Mesendoderm (in vitro differentiated cells): ENCODE measurements at places on chromosomes 2 and 18.

DNA sequence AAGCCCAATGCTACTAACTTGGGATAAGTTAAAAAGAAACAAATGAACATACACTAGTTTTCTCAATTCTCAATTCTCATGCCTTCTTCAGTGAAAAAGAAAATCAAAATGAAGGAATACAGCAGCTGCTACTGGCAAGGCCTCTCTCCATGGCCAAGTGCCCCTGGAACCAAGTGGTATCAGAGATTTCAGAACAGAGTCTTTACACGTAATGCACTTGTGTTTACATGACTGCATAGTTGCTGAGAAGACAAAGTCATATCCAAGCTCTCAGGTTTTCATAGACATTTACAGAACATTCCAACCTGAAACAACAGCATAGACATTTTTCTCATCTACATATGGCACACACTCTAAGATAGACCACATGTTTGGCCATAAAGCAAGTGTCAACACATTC, 789.9 kb downstream of the CBLN2 start:
- no peak for DNase-seq

DNA sequence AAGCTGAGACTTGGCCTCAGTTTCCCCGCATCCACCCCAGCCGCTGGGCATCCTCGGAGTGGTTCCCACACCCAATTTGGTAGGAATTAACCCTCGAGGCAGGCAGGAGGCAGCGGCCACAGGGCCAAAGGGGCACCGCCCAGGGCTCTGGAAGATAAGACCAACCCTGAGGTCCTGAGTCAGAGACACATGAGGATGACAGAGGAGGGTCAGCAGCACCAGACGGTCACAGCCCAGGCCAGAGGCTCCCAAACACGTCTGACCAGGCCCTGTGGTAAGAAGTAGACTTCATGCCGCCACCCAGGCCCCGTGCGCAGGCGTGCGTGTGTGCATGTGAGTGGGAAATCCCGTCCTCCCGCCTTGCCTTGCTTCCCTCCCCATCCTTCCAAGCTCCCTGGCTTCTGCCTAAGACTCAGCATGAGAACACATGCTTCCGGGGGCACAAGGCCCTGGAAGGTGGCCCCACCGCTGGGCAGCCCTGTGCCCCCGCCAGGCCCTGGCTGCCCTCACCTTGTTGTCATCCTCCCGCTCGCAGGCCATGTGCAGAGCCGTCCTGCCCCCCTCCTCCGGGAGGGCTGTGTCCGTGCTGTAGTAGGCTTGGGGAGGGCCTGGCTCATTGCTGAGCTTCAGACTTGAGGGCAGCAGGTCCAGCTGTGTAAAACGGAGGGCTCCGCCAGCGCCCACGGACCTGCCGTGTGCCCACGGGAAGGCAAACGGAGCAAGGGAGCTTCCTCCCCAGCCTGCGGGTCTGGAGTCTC, 46.3 kb downstream of the ANKMY1 start:
- DNase-seq, result no peak

DNA sequence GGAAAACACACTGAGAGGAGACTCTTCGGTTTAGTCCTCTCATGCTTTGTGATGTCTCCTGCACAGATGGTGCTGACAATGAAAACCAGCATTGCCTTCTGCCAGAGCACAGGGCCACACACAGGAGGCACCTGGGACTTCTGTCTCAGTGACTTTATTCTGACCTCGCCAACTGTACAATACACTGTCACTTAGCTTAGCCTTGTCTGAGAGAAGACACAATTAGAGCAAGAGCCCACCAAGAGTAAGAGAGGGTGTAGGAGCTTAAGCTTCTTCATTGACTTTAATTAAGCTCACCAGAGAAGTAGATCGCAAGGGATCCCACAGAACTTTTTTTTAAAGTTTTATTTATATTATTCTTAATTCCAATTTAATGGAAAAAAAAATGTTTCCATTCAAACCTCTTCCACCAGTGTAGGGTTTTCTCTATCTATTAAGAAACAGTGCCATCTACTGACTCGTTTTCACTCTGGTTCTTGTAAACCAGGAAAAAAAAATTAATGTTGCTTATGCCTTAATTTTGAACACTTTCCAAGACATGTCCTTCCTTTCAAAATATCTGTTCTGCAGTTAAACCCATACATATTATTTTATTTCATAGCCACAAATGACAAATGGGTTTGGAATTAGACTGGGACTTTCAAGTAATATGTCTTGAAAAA, 42.4 kb upstream of the DDX18 start:
- peak; percentile 30 for DNase-seq

DNA sequence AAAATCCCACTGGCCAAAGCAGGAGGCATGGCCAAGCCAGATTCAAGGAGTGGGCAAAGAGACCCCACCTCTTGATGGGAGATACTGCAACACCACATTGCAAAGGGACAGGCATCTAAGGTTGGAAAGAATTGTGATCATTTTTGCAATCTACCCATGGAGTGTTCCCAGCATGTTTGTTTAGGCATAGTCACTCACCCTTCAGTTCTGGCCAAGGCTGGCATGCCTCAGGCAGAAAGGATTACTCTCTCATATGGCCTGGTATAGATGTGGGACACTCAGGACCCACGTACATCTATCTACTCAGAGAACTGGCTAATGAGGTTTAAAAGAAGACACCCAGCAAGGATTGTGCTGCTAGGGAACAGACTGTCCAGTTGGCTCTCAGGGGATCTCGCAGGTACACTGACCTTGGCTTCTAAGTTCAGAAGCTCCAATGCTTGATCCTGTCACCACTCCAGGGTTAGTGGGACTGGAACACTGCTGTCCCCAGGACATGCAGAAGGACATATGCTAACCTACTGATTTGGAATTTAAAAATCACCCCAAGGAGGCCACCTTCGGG, 183.7 kb downstream of the KLHL29 start:
- no peak for DNase-seq

GRCh38 chr18:9719421-9719981, 11.4 kb downstream of the RAB31 start:
- peak; percentile 50 for DNase-seq

- no peak for DNase-seq
Observed at GRCh38 chr2:44753552-44754285, 187.8 kb upstream of the SIX3 start.

DNA sequence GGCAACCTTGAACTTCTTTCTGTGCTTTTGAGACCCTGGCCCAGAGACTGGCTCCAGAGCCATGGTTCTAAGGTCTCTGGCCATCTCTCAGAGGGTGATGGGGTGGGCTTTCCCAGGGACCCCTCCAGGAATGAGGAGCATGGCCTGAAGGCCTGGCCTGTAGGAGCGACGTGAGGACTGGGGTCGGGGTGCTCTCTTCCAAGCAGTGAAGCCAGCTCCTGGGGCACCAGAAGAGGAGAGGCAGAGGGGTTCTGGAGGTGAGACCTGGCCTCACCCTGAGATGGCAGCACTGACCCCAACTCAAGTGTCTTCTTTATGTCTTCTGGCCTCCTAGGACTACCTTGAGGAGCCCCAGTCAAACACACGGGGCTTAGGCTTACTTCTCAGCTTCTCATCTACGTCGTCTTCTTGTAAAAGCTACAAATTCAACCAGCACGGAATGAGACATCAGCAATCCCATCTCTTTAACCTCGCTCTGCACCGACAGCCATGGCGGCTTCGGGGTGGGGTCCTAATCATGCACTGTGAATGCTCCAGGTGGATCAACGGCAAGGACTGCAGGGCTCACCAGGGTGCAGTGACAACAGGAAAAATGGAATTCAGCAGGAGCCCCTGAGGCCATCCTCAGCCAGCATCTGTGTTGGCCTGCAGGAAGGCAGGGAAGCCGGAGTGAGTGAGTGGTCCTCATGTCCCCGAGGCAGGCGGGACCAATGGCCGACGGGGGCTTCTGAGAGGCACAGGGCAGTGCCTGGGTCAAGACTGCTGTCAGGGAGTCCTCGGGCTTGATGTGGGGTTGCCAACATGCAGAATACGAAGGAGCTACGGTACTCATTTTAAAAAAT, 214.1 kb downstream of the HDAC4 start:
- no peak for DNase-seq

GRCh38 chr2:46550686-46551404, 71.5 kb downstream of the TMEM247 start:
- peak; percentile 87 for DNase-seq

GRCh38 chr2:205782941-205783340, 100.6 kb downstream of the NRP2 start:
- no peak for DNase-seq

DNA sequence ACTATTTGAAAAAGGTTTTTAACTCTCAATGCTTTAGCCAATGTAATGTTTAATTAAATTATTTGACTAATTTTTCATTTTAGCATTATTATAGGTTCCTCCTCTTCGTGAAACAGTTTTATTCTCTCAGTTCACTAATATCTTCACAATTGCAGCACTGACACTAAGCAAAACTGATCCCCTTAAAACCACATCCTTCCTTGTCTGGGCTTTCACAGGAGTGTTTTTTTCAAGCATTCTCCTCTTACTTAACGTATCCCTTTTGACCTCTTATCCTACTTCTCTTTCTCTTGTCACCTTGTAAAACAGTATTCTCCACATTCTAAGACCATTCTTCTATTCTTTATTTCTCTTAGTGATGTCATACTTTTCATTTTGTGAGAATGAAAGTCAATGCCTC, 112.8 kb downstream of the DSC3 start:
- no peak for DNase-seq

DNA sequence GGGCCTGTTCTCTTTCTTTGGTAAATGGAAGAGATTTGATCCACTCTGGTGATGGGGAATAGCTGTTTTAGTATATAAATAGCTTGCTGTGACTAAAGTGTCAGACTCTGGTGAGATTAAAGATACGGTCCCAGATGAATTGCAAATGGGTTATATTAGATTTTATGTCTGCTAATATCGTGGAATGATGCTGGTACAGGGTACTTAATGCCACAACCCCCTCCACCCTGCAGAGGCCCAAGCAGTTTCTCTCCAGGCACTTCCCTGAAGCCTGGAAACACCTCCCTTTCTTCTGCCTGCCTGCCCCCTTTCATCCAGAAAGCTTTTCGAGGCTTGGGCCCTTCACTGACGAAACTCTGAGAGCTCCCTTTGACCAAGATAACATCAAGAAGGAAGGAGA, 21.4 kb upstream of the RFX8 start:
- DNase-seq, result no peak

GRCh38 chr2:128715360-128715759, 396.7 kb upstream of the HS6ST1 start:
- no peak for DNase-seq

GRCh38 chr2:98027538-98027937, 31.8 kb upstream of the TMEM131 start:
- DNase-seq, result no peak

DNA sequence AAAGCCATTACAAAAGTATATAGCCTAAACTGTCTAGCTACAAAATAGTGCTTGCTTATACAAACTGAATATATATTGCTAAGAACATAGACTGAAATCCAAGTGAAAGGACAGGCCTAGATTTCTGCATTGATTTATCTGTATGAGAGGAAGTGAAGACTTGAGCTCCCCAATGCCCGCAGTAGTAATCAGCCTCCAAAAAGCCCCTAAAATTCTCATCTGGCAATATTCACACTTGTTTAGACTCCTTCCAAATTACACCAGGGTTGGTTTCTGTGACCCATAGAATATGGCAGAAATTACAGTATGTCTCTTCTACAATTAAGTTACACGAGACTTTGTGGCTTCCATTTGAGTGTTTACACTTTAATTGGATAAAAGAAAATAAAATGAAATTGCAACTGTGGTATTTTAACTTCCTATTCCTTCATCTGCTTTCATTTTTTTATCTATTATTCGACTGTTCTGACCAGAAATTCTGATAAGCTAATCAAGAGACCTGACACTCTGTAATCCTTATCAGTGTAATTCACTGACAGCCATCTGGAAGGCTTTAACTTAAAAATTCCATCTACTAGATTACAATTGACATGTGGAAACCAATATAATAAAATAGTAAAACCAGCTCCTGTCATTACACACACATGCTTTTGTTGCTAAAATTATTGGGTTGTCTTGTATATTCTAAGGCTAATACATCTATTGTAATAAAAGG, 21.1 kb downstream of the ABCB11 start:
- peak; percentile 66 for DNase-seq

GRCh38 chr2:854460-854859, 96.2 kb upstream of the SNTG2 start:
- DNase-seq, result peak; percentile 62

DNA sequence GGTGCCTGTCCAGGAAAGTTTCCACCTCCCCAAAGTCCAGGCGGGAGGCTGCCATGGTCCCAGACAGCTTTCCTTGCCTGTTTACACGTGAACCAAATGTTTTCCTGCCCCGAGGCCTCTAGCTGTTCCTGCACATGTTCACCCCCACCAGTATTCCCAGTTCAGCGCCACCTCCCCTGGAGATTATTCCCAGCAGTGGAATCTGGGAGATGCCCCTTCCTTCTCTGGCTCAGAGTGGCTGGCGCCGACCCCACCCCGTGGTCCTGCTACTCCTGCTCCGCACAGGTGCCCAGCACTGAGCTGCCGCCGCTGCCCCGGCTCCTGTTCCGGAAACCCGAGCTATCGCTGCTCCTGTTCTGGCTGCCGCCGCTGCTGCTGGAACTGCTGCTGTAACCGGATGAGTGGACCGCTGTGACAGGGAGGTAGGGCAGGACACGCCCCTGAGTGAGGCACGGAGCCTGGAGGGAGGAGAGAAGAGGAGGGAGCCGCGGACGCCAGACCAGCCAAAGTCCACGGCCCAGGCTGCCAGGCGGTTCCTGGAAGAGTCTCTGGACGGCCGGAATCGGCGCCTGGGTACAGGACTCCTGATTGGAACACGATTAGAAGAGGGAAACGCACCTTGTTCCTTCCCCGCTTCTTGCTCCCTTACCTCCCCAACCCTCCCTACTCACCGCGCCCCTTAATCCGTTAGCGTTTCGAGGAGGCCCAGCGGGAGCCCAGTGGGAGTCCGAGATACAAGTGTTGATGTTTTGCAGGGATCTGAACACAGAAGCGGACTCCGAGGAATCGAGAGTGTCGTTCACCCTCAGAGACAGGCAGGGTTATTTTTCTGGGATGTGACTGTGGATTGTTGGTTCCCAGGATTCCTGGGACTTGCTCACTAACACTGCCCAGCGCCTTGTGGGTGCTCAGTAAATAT, at the start of gene PDE11A:
TSS of gene PDE11A (minus strand) at position 395 of the 919 bp plus-strand sequence. CDS start at position 55, 340 bp downstream.
- peak; percentile 95 for DNase-seq

- peak; percentile 62 for DNase-seq
Observed at GRCh38 chr2:111200333-111200881, 79.7 kb downstream of the BCL2L11 start.

DNA sequence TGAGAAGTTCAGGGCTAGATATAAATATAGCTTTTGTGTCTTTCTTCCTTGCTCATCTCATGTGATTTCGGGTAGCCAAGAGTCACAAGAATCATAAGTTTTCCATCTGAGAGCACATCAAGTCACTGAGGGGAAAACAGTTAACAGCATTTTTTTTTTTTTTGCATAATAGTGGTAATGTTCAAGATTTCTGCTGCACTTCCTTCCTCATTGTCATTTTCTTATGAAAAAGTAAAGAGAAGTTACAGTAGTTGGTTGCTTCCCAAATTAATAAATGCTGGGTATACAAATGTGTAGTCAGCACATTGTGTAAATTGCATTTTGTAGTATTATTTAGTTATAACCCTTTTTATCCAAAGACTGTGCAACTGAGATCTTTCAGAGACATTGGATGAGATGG, 93.6 kb downstream of the ZEB2 start:
- DNase-seq, result no peak

DNA sequence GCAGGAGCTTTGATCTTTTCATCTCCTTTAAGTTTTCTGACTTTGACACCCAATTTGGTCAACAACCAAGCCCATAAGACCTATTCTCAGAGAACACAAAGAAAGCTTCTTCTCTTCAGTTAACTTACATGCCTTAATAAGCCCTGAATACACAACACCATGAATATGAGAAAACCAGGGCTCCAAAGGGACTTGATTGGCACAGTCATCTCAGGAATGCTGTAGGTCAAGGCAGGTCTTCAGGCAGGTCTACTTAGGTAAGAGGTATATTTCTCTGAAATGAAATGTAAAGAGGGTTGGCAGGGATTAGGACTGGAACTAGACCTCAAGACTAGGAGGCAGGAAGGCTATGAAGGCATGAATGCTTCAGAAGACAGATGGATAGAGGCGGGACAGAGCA, 24.4 kb upstream of the EIF2AK3 start:
- DNase-seq, result no peak
